GM19239 (cell line): ENCODE measurements at places on chromosomes 12 and 14.

- DNase-seq: no peak
Measured at GRCh38 chr12:57233357-57234232, 4.1 kb downstream of the SHMT2 start.

DNA sequence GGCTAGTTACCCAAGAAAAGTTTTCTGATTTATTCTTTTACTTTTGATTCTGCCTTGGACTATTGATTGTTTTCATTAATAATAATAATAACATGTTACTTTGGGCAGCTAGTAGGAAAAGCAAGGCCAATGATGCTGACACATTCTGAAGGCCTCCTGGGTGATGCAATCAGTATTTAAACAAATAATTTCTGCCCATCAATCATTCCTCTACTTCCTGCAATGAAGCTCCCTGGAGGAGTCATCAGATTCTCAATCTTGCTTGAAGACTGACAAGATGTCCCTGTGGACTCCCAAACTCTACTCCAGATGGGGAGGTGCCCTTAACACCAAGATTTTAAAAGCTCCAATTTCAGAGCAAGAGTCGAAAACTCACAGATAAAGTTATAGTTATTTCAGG is at the start of gene SPX:
Gene SPX, plus strand, starts transcription at position 244 of the 400 bp plus-strand sequence. CDS start 177 bp downstream, outside the sequence.
- DNase-seq: no peak

- no peak for DNase-seq
Measured at GRCh38 chr12:41769810-41770209, 374.9 kb downstream of the GXYLT1 start.

DNA sequence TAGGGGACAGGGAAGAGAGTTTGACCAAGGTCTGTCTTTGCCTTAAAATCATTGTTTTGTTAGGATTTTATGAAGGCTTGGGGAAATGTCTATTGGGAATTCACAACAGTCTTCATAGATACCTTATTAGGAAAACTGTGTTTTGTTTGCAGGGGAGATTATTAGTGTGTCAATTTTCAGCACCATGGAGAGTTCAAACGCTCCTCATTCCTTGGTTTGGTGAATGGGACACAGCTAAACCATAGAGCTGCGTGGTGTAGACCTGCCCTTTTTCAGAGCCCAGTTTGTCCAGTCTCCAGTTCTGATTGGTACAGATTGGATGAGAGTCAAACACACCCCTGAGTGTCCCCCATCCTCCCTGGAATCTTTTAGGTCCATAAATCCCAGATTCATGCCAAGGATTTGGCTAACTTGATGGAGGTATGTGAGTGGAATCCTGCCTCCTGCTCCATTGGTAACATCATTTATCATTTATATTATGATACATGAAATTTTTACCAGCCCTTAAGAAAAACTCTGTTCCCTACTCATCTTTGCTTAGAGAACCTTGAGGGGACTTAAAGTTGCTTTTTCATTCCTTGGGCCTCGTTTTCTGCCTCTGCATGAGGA is 12.0 kb downstream of the NGDN start:
- DNase-seq: no peak

DNA sequence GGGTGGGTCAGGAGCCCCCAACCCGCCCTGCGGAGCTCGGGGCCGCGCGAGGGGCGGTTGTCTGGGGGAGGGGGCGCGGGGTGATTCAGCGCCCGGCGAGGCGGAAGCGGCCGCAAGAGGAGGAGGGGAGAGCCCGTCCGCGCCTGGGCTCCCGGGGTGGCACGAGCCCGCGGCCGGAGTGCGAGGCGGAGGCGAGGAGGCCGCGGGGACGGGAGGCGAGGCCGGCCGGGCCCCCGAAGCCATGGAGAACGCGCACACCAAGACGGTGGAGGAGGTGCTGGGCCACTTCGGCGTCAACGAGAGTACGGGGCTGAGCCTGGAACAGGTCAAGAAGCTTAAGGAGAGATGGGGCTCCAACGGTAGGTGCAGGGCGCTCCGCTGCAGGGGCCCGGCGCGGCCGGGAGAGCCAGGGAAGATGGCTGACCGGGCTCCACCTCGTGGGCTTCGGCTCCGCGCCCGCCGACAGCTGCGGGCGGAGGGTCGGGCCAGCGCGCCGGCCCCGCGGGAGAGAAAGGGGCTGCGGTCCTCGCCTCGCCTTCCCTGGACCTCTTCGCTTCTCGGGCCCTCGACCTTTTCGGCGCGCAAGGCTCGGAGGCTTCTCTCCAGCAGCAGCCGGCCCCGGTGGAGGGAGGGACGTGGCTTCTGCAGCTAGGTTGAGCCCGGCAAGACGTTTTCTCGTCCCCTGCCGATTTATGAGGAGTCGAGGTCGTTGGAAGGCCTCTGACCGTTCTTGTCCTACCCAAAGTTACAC is 677 bp downstream of the ATP2A2 start:
- peak; percentile 50 for DNase-seq

GRCh38 chr14:20529806-20530205 is 24.5 kb downstream of the RNASE10 start:
- no peak for DNase-seq
